ENCODE measurements at places on chromosomes 11 and 22.
A peak's percentile ranks its signal among the peaks of the same experiment; 100 is the strongest.

GRCh38 chr11:45733176-45733575 is 67.8 kb upstream of the CHST1 start:
- DNase-seq, result no peak

DNA sequence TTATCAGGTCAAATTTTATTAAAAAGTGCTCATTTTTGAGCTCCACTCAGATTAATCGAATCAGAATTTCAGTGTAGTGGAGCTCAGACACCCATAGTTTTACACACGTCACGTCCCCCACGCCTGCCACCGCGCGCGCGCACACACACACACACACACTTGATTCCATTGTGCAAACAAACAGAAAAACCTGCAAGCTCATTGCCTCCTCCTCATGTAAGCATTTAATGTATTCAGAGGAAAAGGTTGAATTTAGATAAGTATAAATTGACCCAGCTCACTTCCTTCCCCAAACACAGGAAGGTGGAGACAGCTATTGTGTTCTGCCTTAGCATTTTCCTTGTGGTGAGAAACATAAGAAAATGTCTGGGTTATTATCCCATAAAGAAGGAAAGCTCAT is 336.7 kb downstream of the LUZP2 start:
- no peak for DNase-seq

DNA sequence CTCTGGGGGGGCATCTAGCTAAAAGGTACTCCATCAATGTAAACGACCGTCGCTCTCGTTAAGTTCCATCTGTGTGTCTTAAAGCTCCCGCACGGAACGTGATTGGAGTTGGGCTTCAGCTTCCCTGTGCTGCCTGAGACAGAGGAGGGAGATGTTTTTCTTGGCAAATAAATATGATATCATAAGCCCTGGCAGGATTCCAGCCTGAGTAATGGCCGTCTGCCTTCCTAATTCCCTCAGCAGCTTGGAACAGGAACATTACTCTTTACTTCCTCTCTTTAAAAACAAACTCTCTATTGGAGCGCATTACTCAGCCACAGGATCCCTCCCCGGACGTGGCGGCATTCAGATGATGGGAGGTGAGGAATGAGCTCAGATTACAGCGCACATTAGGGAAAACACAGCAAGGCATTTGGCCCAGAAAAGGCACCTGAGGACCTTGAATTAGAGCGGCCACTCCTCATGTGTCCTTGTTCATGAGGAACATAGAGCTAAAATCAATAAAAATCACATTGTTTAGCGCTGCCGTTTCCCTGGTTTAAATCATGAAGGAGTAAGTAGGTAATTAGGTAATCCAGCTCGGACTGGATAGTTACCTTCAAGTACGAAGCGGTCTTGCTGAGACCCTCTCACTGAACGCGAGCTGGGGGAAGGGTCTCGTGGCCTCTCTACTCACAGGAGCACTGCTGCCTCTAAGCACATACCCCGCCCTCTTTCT is 230.4 kb downstream of the ST3GAL4 start:
- no peak for DNase-seq

GRCh38 chr22:39318507-39319283 is 728 bp downstream of the RPL3 start:
- DNase-seq, result no peak

DNA sequence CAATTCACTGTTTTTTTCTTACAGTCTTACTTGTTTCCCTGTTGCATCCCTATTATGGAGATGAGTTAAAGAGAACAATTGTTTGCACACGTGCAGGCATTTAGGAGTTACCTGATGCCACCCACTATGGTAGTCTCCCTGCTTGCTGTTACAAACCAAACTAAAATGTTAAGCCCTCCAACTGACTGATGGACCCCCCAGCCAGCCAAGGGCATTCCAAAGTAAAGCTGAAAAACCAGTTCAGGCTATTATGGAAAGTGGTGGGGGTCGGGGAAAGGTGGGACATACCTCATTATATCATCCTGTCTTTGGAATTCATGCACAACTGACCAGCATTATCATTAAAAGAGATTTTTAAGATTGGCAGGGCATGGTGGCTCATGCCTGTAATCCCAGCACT is 47.0 kb upstream of the GNAZ start:
- no peak for DNase-seq

GRCh38 chr11:96781082-96781481 is 391.3 kb downstream of the JRKL start:
- no peak for DNase-seq

GRCh38 chr11:38460896-38461295 is 1862.9 kb upstream of the RAG2 start:
- no peak for DNase-seq

DNA sequence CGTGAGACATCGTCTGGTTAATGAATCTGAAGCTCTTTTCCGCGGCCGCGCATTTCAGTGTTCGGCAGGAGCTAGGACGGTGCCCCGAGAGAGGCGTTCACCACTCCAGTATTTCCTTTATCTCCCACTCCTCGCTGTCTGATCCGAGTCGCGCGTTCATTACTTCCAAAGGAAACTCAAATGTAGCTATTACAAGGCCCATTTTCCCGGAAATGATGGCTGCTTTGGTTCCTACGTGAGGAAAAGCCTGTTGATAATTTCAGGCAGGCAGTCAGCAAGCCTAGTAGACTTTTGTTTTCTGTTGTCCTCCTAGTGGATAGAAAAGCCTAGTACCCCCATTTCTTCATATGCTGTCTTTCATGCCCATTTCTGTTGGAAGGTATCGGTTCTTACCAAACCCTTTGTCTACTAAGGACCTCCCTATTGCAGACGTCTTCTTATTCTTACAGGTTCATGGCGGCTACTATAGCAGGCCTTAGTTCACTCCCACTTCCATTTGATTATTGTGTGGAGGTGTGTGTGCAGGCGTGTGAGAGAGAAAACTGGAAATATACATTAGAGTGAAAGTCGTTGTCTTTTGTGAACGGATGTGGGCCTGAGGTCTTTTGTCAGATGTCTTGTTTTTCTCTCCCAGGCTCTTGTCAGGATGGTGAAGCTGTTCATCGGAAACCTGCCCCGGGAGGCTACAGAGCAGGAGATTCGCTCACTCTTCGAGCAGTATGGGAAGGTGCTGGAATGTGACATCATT is 737 bp downstream of the RBM4 start:
- DNase-seq, result no peak

GRCh38 chr11:63623513-63624140 is 9.4 kb upstream of the PLAAT3 start:
- DNase-seq, result no peak

GRCh38 chr11:32447252-32447651 is 11.9 kb upstream of the WT1 start:
- no peak for DNase-seq

GRCh38 chr11:61947486-61948210 is 2.5 kb upstream of the BEST1 start:
- DNase-seq, result peak; percentile 54

- DNase-seq, result no peak
Observed at GRCh38 chr11:2400762-2401435, 349 bp downstream of the TSSC4 start.

DNA sequence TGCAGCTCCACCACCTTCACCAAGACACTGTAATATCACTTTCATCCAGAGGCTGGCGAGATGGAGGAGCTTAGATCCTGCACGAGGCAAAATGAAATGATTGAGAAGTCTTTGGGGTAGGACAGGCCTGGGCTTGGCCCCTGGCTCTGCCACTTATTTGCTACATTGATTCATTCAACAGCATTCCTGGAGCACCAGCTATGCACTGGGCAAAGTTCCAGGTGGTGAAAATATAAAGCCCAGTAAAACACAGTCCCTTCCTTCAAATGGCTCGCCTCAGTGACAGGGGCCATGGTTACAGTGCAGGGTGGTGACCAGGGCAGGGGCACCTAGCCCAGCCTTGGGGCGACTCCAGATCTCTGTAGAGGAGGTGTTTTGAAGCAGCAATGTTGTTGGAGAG is 19.7 kb downstream of the ALX4 start:
- no peak for DNase-seq

- no peak for DNase-seq
Observed at GRCh38 chr22:30474683-30475424, 3.0 kb upstream of the SEC14L3 start.

DNA sequence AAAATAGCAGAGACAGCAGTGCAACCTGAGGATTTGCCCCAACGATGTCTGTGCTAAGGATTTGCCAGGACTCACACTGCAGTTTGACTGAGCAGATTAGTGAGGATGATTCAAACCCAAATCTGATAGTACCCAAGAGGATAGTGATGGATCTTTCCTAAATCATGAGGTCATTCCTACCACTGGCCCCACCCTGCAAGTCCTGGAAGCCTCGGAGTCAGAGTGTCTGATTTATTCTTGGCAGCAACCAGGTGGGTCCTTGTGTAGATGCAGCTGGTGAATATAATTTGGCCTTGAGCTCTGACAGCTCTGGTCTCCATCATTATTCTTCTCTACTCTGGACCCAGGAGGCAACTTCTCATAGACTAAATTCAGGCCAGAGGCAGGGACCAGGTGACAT is 179.3 kb upstream of the RAG2 start:
- DNase-seq, result no peak

GRCh38 chr11:8335683-8336082 is 72.0 kb upstream of the LMO1 start:
- DNase-seq, result no peak

DNA sequence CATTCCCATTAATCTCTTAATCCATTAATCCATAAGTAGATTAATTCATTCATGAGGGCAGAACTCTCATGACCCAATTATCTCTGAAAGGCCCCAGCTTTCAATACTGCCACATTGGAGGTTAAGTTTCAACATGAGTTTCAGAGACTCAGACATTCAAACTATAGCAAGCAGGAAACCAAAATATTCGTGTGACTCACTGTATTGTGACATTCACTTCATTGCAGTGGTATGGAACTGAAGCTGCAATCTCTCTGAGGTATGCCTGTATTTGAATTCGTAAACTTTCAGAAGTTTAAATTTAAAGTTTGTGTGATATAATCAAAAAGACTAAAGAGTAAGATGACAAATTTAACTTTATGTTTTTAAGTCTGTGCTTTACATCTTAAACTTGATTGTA is 2.9 kb upstream of the OR52J3 start:
- DNase-seq, result no peak

GRCh38 chr22:39655004-39655579 is 84.5 kb downstream of the CACNA1I start:
- no peak for DNase-seq
